NT2/D1 (cell line): ENCODE measurements at places on chromosomes 7 and 10.
A peak's percentile ranks its signal among the peaks of the same experiment; 100 is the strongest.

DNA sequence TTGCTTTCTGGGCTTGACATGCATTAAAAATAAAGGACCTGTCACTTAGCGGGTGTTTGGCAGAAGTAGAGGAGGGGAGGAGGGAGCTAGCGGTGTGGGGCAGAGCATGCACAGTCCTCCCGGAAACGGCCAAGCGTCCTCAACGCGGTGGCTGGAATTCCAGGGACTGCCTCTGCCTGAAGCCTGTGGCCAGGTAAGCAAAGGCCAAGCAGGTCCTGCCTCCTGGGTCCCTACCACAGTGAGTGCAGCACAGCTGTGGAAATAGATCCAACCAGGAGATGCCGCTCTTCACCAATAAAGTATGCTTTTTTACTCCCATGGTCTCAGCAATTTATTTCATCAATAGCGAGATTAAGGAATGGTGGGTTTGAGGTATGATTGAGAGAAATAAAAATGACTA, 323.4 kb downstream of the WDR37 start:
- DNase-seq: no peak

DNA sequence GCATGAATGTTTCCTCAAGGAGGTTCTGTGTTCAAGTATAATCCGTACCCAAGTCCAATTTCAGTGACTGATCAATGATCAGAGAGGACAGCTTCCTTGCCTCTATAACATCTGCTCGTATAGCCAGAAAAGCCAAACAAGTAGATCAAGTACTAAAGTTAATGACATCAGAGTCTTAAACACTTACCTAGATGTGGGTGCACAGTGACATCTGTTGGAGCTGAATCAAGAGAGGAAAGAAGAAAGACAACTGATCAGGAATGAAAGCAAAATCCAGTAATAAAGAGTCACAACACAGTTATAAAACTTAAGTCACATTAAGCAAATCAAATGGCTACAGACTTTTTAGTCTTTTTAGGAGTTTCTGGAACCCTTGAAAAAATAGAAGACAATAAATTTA, 236.5 kb downstream of the RELN start:
- no peak for DNase-seq

GRCh38 chr10:116691635-116692034, 50.7 kb downstream of the HSPA12A start:
- DNase-seq: no peak

GRCh38 chr10:131178521-131179331, 132.8 kb downstream of the TCERG1L start:
- no peak for DNase-seq

- DNase-seq: no peak
Measured at GRCh38 chr7:50477640-50478039, 27.5 kb upstream of the FIGNL1 start.

DNA sequence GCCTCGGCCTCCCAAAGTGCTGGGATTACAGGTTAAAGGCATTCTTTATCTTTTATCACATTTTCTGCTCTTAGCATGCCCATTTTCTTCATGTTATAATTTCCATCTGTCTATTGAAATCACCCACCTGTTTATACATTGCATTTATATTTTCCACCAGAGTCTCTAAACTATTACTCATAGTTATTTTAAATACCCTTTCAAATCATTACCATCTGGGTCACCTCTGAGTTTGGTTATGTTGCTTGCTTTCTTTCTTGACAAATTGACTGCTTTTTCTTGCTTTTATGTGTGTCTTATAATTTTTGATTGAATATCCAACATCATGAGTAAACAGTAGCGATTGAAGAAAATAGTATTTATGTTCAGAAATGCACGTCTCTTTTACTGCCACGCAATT, 71.4 kb downstream of the TMEM270 start:
- no peak for DNase-seq

DNA sequence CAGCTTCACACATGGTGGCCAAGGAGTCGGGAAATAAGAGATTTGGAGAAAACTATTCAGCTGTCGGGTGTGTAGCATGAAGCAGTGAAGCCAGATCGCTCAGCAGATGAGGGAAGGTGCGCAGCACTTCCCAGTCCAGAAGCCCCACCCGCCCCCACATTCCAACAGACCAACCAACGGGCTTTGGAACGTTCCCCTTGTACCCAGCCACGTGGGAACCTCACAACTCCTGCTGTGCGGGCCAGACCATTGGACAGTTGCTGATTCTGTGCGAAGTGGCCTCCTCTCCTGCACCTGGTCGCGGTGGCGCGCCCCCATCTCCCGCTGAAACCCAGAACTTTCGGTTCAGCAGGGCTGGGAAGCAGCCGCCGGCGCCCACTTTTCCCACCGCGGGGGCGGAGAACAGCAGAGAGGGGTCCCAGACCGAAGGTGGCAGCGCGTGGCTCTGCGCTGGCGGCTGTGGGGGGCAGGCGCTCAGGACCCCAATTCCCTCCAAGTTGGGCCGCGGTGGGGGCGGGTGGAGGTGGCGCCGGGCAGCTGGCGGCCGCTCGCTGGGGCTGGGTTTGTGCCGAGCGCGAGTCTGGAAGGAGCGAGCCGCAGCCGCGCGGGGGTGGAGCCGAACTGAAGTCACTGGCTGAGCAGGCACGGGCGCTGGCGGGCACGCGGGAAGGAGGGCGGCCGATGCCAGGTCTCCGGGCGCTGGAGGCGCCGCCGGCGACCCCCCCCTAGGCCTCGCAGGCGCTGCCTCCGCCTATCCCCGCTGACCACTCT, 1301.5 kb upstream of the SORCS1 start:
- DNase-seq: no peak

DNA sequence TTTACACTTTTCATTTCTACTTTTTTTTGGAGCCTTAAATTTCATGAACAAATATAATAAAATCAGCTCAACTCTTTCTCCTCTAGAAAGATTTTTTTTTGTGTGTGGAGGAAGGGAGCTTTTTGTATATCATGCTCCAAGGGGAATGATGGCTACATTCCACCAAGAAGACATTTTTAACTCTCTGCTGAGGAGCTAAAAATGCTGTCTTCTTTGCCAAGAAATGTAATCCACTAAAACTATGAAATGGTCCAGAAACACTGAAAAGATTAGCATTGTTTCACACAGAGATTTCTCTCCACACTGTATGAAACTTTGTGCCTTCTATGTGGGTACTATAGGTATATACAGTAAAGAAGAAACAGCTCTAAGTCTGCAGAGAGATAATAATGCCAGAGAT, 74.1 kb upstream of the ANK3 start:
- DNase-seq: no peak

DNA sequence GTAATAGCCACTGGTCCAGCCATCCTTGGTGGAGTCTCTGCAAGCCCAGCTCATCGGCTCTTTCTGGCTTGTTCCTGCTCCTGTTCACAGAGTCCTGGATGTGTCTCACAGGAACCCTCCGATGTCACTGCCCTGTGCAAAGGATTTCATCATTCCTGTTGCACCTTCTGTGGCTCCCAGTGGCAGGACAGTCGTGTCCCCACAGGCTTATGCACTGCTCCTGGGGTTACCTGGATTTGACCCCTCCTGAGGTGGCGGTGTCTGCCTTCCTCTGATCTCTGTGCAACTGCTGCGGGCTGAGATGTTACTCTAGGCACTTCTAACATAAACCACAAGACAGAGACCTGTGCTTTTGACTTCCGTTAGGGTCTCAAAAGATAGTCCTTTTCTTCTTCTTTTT, 30.6 kb downstream of the APBB1IP start:
- DNase-seq: no peak

DNA sequence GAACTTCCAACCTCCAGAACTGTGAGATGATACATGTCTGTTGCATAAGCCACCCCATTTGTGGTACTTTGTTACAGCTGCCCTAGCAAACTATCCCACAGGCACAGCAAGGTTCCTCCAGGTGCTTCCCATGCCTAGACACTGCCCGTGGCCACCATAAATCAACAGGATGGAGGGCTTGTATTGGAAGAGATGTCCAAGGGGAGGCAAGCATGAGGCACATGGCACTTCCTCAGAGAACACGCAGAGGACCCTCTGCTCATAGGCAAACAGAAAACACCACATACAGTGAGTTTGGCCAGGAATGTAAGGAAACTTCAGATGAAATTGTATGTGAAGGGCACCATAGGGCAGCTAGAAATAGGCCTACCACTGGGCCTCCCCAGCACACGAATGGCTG, 291.1 kb downstream of the GRID1 start:
- DNase-seq: no peak

- peak; percentile 30 for DNase-seq
Measured at GRCh38 chr10:71314028-71314693, 4.9 kb upstream of the SLC29A3 start.

DNA sequence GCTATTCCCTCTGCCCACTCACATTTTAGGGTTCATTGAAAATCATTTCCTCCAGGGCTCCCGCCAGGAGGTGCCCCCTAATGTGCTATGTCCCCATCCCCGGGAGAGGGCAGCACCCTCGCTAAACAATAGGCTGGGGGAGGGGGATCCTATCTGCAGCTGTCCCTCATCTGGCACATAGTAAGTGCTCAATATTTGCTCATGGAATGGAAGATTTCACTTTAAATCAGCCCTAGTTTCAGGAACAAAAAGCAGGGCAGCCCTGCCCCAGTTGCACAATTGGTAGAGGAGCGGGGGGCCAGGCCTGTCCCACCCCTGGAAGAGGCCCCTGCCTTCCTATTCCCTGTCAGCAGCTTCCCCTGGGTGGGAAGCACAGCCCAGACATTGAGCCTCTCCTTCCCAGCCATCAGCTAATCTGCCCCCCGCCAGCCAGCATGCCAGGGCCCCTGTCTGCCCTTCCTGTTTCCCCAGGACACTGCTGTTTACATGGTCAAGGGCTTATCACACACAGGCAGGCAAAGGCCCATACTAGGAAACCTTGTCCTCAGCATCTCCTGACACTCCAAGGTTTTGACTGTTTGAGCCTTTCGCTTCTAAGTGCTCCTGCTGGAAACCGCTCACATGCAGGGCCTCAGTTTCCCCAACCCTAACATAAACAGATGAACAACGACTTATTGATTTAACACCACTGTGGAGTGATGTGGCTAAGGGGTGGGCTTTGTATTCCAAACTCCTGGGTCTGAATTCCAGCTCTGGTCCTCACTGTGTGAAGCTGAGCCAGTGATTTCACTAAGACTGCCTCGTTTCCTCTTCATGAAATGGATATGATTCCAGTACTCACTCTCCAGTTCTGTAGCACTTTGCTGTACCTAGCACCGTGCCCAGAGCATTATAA, 130.7 kb upstream of the ZMIZ1 start:
- no peak for DNase-seq
